ENCODE measurements at places on chromosomes 2 and 18.

GRCh38 chr2:2010251-2010650 lies 265.9 kb upstream of the PXDN start:
- no peaks in the 10 kb centered on the region for H3K4me1 ChIP-seq
- DNase-seq = no peak
- H3K27me3 ChIP-seq = no peaks in the 10 kb centered on the region
- H3K27ac ChIP-seq = no peak overlapping the region
- no peaks in the 10 kb centered on the region for H3K36me3 ChIP-seq

DNA sequence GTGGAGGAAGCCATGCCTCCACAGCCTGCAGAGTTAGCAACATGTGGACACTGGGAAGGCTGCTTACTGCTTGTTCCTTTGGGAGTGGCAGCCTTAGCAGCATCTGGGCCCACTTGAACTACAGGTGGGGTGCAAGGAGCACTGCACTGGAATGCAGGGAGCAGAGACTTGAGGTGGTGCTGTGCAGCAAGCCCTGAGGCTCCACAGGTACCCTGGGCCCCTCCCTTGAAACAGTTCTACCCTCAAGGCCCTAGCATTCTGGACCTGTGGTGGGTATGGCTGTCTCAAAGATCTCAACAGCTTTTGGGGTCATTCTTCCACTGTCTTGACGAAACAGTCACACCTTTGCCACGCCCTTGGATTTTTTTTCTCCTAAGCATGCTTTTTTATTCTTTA lies 13.5 kb downstream of the UBR3 start:
- no peak for DNase-seq
- no peaks in the 10 kb centered on the region for H3K4me1 ChIP-seq
- peak overlapping the region; percentile 16 for H3K4me3 ChIP-seq
- no peaks in the 10 kb centered on the region for H3K27me3 ChIP-seq
- no peaks in the 10 kb centered on the region for H3K36me3 ChIP-seq
- H3K27ac ChIP-seq = no peak overlapping the region

GRCh38 chr2:241935314-241935713 lies 65.8 kb downstream of the RTP5 start:
- no peaks in the 10 kb centered on the region for H3K4me1 ChIP-seq
- no peak overlapping the region for H3K27ac ChIP-seq
- no peaks in the 10 kb centered on the region for H3K36me3 ChIP-seq
- no peaks in the 10 kb centered on the region for H3K27me3 ChIP-seq
- no peak for DNase-seq
- no peak overlapping the region for H3K4me3 ChIP-seq

GRCh38 chr18:35096677-35097011 lies 55.4 kb downstream of the MAPRE2 start:
- no peak overlapping the region for H3K4me3 ChIP-seq
- peaks cover 21% of the 10 kb centered on the region for H3K36me3 ChIP-seq
- H3K4me1 ChIP-seq = no peaks in the 10 kb centered on the region

DNA sequence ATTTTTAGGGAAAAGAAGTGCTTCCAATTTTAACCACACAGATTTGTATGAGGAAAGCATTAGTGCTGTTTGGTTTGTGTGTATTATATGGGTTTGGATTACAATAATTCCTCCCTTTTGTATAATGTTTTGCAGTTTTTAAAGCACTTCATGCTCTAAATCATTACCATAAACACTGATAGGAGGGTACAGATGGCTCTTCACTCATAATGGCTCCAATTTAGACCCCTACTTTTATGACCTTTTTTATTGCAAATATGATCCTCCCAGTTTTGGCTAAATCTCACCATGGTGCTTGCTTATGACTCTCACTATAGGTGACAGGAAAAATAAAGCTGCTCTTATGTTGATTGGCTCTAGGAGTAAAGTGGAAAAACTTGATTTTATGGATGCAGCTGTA lies 23.8 kb upstream of the TMEM17 start:
- no peaks in the 10 kb centered on the region for H3K36me3 ChIP-seq
- no peak overlapping the region for H3K4me3 ChIP-seq
- H3K27me3 ChIP-seq = no peaks in the 10 kb centered on the region
- no peaks in the 10 kb centered on the region for H3K4me1 ChIP-seq
- H3K27ac ChIP-seq = no peak overlapping the region
- DNase-seq = no peak

- no peak overlapping the region for H3K4me3 ChIP-seq
- no peak overlapping the region for H3K27ac ChIP-seq
- DNase-seq = no peak
- no peaks in the 10 kb centered on the region for H3K4me1 ChIP-seq
- H3K27me3 ChIP-seq = no peaks in the 10 kb centered on the region
Observed at GRCh38 chr18:8561123-8561910, 47.9 kb upstream of the RAB12 start.

DNA sequence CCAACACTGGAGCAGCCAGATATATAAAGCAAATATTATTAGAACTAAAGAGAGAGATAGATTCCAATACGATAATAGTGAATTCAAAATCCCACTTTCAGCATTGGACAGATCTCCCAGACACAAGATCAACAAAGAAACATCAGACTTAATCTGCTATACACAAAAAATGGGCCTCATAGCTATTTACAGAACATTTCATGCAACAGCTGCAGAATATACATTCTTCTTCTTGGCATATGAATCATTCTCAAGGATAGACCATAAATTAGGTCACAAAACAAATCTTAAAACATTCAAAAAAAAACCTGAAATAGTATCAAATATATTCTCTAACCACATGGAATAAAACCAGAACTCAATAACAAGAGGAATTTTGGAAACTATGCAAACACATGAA lies 23.8 kb upstream of the BAZ2B start:
- no peak overlapping the region for H3K27ac ChIP-seq
- H3K36me3 ChIP-seq = no peaks in the 10 kb centered on the region
- no peak overlapping the region for H3K4me3 ChIP-seq
- no peaks in the 10 kb centered on the region for H3K27me3 ChIP-seq
- no peaks in the 10 kb centered on the region for H3K4me1 ChIP-seq

GRCh38 chr2:1115843-1116539 lies 165.3 kb downstream of the SNTG2 start:
- no peak overlapping the region for H3K27ac ChIP-seq
- no peak overlapping the region for H3K4me3 ChIP-seq
- no peaks in the 10 kb centered on the region for H3K4me1 ChIP-seq
- no peaks in the 10 kb centered on the region for H3K36me3 ChIP-seq
- no peak for DNase-seq
- H3K27me3 ChIP-seq = no peaks in the 10 kb centered on the region

GRCh38 chr2:140496714-140497113 lies 1634.1 kb downstream of the LRP1B start:
- H3K27ac ChIP-seq = no peak overlapping the region
- H3K27me3 ChIP-seq = no peaks in the 10 kb centered on the region
- no peaks in the 10 kb centered on the region for H3K4me1 ChIP-seq
- no peak overlapping the region for H3K4me3 ChIP-seq

- no peaks in the 10 kb centered on the region for H3K36me3 ChIP-seq
- H3K4me1 ChIP-seq = peaks cover 8% of the 10 kb centered on the region
- DNase-seq = no peak
- no peaks in the 10 kb centered on the region for H3K27me3 ChIP-seq
Observed at GRCh38 chr2:28726177-28726576, 25.5 kb upstream of the PPP1CB start.

DNA sequence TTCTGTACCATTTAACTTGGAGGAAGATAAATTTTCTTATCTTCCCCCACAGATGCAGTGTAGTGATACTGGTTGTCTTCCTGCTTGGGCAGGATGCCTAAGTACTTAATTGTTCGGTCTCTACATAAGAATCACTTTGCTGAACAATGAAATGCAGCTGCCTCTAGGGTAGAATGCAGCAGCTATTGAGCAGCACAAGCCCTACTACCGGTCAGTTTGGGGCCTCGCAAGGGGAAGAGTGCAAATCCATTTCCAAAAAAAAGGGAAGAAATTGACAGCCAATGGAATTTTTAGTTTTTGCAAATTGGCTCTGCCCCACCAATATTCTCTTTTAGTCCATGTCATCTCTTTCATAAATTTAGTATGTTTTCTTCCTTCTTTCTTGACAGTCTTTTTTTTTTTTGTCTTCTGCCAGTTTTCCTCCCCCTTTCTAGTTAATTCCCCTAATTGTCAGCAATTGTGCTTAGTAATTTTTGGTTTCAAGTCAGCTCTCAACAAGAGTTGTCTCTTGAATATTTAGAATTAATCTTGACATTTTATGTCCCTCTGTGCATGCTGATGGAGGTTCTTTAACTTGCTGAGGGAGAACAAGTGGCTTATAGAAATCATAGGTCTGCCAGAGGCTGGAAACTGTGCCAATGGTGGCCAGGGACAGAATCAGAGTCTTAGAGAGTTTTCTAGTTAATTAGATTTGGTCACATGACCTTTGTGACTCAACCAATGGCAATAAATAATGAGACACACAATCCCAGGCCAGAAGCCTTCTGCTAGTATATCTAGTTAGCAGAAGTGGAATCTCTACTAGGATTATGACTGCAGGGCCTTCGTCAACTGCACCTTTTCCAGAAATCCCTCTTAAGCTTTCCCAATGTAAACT lies 270.0 kb downstream of the CTNNA2 start:
- DNase-seq = peak; percentile 26
- peak overlapping the region; percentile 66 for H3K27ac ChIP-seq
- no peaks in the 10 kb centered on the region for H3K36me3 ChIP-seq
- H3K4me1 ChIP-seq = peaks cover 2% of the 10 kb centered on the region
- no peaks in the 10 kb centered on the region for H3K27me3 ChIP-seq
- H3K4me3 ChIP-seq = no peak overlapping the region

GRCh38 chr2:8494151-8494550 lies 187.7 kb upstream of the ID2 start:
- H3K4me3 ChIP-seq = no peak overlapping the region
- peaks cover 6% of the 10 kb centered on the region for H3K27me3 ChIP-seq
- DNase-seq = no peak
- H3K27ac ChIP-seq = no peak overlapping the region
- H3K4me1 ChIP-seq = peaks cover 15% of the 10 kb centered on the region

DNA sequence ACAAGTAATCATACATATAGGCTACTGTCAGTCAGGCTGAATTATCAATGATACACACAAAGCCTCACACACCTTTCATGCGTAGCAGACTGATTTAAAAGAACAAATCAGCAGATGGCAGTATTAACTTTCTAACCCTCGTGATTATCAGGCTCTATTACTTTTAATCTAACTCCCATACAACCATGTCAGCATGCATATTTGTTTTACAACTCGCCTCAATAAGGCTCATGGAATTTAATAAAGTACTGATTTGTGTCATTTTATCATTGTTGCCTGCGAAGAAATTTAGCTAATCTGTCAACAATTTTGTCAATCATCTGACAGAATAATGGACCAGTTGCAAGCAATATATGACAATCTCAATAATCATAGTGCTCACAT lies 82.8 kb downstream of the SLC25A12 start:
- H3K27ac ChIP-seq = no peak overlapping the region
- H3K4me3 ChIP-seq = no peak overlapping the region
- H3K4me1 ChIP-seq = peaks cover 3% of the 10 kb centered on the region
- no peak for DNase-seq
- H3K36me3 ChIP-seq = peaks cover 8% of the 10 kb centered on the region
- H3K27me3 ChIP-seq = no peaks in the 10 kb centered on the region

DNA sequence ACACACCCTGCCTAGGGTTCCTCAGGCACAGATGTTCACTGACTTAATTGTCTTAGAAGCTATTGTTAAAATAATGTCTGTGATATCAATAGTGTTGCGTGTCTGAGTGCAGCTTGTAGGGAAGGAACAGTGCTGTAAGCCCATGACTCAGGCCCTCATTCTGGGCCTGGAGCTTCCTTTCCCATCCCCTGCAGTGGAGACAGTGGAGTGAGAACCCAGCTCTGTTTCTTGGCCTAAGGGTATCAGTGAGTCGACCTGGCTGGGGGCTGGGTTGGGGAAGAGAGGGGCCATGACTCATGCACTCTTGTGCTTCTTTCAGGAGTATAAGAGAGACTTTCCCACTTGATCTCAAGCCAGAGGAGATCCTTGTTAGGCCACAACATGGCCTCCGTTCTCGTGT lies 106.8 kb downstream of the HRH4 start:
- no peak overlapping the region for H3K27ac ChIP-seq
- peaks cover 3% of the 10 kb centered on the region for H3K4me1 ChIP-seq
- no peaks in the 10 kb centered on the region for H3K36me3 ChIP-seq
- H3K4me3 ChIP-seq = no peak overlapping the region

DNA sequence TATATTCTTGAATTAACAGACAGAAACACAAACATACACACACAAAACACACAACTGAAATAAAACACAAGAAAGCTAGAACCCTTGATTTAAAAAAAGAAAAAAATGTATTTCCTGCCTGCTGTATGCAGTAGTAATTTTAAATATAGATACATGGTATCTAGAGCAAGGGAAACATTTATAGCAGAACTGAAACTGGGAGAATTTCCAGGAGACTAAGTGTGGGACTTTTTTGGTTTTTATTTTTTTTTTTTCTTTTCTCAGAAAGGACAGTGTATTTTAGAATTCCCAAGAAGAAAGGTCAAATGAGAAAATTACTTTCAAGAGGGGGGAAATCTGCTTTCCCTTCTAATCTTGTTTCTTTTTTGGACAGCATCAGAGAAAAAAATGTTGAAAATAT lies 558.9 kb upstream of the PKDCC start:
- no peaks in the 10 kb centered on the region for H3K36me3 ChIP-seq
- no peaks in the 10 kb centered on the region for H3K4me1 ChIP-seq
- H3K27me3 ChIP-seq = no peaks in the 10 kb centered on the region
- DNase-seq = no peak
- no peak overlapping the region for H3K27ac ChIP-seq

GRCh38 chr2:59182249-59182648 lies 941.1 kb upstream of the FANCL start:
- H3K36me3 ChIP-seq = no peaks in the 10 kb centered on the region
- peaks cover 5% of the 10 kb centered on the region for H3K4me1 ChIP-seq
- H3K4me3 ChIP-seq = no peak overlapping the region
- H3K27ac ChIP-seq = no peak overlapping the region

DNA sequence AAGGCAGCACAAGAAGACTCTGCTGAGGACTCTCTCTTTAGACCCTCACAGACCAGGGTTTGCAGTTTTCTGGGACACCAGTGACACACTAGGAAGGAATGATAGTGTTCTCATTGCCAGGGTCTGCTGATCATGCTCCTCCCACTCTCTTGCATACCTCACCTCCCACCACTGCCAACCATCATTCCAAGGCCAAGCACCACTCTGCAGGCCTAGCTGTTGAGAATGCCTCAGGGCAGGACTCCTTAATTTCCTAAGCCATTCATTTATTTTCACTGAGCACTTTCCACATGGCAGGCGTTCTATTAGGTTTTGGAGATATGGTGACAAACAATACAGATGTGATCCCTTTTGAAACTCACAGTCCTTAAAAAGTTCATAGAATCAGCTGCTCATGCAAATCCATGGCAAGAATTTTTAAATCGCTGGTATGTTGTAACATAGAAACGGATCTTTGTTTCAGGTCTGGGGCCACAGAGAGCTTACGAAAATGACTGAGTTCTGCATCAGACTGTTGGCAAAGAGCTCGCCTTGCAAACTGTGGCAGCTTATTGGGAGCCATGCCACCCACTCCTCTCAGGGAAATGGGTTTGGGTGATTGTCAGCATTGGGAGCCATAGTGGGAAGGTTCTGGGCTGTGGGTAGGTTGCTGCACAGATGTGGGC lies 78.5 kb downstream of the XDH start:
- no peaks in the 10 kb centered on the region for H3K4me1 ChIP-seq
- H3K36me3 ChIP-seq = no peaks in the 10 kb centered on the region
- no peak overlapping the region for H3K27ac ChIP-seq
- DNase-seq = no peak
- H3K4me3 ChIP-seq = no peak overlapping the region

Measured in neuronal stem cell (in vitro differentiated cells).